ENCODE measurements at places on chromosomes 1 and 21.

DNA sequence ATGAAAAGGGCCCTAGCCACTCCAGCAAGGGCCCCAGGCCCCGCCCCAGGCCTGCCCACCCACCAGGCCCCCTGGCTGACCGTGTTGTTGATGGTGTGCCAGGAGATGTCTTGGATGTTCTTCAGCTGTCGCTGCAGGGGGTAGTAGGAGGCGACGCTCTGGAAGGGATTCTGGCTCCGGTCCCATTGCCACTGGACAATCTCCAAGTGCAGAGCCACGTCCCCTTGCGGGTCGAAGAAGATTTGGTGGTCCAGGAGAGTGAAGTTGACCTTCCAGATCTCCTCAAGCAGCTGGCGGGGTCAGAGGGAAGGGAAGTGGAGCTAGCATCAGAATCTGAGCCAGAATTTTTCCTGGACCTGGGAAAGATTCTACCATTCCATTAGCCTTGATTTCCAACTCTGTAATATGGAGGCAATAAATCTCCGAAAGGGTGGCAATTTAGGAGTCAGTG, 10.2 kb downstream of the TAS1R2 start:
- DNase-seq: no peak

DNA sequence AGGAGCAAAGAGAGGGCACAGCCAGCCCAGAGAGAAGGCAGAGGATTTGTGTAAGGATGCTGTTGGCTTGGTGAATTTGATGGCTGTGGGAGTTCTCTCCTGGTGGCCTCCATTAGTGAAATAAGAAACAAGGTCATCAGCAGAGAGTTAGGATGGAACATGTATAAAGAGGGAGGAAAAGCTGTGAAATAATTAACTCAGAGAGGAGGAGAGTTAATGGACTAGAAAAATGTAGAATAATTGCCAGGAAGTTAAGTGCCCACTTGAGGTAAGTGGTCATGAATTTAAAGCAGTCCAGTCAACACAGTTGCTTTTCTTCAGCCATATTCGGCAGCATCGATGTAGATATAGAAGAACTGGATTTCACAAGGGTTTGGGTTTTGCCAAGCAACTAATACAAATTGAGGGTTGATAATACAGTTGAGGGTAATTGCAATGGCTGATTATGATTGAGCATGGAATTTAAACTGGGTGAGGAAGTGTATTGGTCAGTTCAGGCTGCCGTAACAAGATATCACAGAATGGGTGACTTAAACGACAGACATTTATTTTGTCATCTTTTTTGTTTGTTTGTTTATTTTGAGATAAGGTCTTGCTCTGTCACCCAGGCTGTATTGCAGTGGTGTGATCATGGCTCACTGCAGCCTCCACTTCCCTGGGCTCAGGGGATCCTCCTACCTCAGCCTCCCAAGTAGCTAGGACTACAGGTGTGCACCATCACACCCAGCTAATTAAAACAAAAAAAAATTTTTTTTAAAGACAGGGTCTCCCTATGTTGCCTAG, 31.7 kb upstream of the KLF17 start:
- no peak for DNase-seq

DNA sequence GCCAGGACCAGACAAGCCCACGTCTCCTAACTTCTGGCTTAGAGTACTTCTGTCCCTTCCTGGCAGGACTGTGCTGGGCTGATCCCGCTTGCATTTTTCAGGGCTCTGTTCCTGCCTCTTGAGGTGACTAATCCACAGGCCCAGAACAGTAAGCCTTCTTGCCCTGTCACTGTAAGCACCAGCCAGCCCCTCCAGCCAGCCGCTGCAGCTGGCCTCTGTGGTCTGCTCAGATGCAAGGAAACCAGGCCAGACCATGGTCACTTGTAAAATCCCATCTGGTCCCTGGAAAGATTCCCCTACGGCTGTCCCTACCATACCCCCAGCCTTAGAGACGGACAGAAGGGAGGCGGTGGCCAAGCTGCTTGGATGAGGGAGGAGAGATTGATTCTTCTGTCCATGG, 74.2 kb downstream of the KIRREL1 start:
- no peak for DNase-seq

DNA sequence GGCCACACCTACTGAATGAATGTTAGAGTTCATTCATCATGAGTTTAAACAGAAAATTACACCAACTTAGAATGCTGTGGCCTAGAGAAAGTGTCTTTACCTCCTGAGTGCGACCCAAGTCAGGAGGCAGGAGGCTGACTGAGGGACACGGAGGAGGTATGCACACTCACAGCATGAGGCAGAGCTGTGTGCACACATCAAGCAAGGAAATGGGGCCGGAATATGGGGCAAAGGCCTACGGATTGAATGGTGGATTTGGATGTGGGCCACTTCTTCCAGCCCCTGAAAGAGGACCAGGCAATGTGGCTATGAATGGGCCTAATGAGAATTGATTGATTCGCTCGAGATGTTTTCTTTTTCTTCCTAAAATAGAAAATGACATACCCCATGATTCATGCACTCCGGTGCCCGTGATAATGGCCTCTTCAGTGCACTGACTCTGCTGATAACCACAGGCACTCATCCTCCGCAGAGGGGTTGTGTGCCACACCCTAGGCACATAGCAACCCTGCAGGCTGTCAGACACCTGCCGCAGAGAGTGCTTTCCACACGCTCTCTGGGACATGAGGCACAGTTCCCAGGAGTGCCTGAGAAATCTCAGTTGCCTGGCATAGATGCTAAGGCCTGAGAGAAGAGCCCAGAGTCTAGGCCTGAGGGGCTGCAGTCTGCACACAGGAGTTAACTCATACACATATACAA, 155.5 kb downstream of the GLUL start:
- no peak for DNase-seq

GRCh38 chr1:147409886-147410285, 131.4 kb upstream of the BCL9 start:
- DNase-seq: no peak

DNA sequence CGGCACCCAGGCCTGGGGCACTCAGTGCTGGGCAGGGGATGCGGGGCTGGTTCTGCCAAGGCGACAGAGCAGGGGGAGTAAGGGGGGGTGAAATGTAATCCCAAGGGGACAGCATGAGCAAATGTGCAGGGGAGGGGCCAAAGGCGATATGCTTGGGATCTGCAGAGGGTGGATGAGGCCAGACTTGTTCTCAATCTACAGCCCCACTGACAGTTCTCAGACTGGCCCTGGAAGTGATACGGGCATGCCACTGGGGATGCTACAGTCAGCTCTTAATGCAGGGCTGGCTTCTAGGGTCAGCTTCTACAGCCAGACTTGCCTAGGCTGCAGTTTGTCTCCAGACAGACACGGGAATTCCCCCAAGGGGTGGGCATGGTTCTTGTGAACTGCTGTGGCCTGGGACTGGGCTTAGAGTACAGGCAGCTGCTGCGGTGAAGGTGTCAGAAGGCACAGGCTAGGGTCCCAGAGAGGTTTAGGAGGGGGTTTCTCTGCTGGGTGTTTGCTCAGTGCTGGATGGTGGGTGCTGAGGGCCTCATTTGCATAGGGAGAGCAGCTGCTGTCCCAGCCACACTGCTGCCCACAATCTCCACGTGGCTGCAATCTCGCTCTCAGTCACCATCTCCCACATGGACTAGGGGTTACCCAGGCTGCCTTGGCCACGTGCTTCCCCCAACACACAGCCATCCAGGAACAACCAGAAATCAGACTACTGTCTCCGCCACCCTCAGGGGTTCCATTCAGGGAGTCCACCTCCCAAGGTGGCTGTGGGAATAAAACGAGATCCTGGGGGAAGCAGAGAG, 190.1 kb downstream of the HIVEP3 start:
- DNase-seq: peak; percentile 72

DNA sequence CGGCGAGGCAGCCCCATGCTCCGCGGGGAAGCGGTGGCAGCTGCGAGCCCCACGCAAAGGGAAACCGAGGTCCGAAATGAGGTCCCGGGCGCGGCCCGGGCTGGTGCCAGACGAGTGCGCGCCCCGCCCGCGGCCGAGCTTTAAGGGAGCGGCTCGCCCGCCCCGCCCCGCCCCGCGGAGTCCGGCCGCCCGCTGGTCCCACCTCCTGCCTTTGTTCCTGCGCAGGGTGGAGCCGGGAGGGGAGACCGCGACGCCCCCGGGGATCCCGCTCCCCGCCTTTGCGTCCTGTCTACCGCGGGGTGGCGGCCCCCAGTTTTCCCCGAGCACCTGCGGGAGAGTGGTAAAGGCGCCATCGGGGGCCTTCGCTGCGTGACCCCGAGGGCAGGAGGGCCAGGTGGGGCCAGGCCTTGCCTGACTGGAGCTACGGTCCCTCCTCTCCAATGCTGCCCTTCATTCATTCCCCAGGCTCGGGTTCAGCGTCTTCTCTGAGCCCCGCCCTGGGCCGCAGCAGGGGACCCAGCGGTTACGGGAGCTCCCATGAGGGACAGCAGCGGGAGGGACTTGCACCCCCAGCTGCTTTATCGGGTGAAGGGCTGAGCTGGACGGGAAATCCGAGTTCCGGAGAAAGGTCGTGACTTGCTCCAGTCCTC, at the start of gene HES2:
Gene HES2, minus strand, starts transcription at position 116 of the 650 bp plus-strand sequence. Its CDS starts 99 bp downstream, at position 17.
- no peak for DNase-seq

GRCh38 chr1:210001751-210002150, 63.7 kb downstream of the SYT14 start:
- DNase-seq: no peak

DNA sequence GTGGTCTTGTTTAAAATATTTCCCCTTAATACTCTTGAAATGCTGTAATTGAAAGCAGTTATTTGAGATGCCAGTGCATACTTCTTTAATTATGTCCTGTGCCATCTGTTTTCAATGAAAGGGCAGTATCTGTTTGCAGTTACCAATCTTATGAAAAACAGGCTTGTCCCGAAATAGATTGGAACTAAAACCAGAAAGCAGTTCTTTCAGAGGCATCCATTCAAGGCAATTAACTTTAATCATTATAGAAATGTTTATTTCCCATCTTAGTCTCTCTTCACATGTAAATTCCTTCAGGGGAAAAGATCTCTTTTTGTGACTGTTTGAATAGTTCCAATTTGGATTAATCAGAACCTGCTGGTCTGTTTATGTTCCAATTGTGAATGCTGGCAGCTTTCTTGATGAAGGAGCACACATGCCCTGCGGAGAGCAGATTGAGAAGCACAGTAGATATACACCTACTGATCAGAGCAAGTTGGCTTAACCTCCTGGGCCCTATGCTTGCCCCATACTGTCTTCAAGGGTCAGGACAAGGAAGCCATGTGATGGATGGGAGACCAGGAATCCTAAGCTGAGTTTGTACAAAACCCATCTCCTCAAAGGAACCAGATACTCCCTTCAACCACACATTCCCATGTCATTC, 41.6 kb upstream of the MROH9 start:
- no peak for DNase-seq

- DNase-seq: no peak
Observed at GRCh38 chr1:202815120-202815519, 4.4 kb downstream of the PCAT6 start.

All from CD4-positive, alpha-beta T cell treated with Interleukin-10 for 1 hour (primary cell).